ENCODE measurements at places on chromosomes 5 and 9.
A peak's percentile ranks its signal among the peaks of the same experiment; 100 is the strongest.

GRCh38 chr9:100637787-100638186, 59.9 kb downstream of the CAVIN4 start:
- no peak for DNase-seq

DNA sequence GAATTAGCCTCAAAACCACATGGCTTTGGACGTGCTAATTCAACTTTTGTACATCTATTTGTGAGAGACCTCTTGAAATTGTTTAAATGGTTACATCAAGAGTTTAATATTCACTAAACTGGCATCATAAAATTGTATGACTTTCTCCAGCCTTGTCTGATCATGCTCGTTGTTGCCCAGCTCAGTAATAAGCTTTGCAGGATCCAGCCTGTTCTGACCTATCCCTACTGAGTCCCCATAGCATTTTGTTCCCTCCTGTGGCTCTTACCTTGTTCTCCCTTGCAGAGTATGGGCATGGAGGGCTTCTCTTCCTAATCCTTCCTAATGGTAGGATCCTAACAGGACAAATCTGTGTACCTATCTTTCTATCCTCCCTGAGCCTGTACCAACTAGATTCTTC, 6.3 kb downstream of the EXOSC3 start:
- DNase-seq = no peak

DNA sequence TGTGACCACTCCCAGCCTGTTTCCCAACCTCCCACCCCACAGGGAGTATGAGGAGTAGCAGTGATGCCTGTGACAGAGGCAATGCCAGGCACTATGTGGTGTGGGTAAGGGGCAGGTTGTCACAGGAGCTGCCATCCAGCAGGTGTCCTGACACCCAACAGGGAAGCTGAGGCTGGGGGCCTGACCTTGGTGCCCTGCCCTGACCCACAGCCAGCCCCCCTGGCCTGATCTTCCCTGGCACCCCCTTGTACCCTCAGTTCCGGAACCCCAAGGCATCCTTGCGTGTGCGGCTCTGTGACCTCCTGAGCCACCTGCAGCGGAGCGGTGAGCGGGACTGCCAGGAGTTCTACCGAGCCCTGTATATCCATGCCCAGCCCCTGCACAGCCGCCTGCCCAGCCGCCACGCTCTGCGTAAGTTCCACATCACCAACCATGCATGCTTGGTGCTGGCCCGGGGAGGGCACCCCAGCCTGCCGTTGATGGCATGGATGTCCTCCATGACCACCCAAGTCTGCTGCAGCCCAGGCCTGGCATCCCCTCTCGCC, 14.4 kb downstream of the CARD19 start:
- DNase-seq = no peak

GRCh38 chr5:115507681-115508080, 36.9 kb downstream of the FEM1C start:
- no peak for DNase-seq

DNA sequence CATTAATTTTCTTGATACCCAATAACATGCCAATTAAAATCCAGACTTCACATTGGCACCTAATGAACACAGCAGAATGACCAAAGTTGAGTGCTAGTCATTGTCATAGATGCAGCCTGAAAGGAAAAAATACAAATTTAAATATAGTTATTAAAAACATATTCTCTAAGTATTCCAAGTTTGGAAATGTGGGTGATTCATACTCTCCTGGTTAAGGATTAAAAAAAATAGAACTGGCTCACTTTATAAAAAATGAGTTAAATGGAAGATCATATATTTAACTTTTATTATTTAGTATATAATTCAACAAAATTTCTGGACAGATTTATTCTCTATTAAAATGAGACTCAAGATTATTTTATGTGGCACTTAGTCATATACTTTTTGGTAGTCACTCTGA, 33.2 kb upstream of the RICTOR start:
- no peak for DNase-seq

DNA sequence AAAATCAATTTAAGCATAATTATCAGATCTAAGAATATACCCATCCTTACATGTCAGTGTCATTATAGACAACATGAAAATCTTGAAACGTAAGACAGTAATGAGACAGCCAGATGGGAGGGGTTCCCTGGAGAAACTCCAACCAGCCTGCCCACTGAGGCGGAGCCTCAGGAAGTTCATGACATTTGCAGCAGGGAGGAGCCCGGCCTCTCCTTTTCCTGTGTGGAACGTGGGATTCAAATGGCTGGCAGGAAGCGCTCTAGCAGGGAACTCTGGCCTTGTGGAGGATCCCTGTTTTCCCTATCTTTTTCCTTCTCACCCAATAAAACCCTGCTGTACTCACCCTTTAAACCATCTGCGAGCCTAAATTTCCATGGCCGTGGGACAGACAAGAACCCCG, 176.6 kb upstream of the KCNN2 start:
- DNase-seq = no peak

GRCh38 chr5:174363934-174364333, 318.4 kb downstream of the NSG2 start:
- no peak for DNase-seq

DNA sequence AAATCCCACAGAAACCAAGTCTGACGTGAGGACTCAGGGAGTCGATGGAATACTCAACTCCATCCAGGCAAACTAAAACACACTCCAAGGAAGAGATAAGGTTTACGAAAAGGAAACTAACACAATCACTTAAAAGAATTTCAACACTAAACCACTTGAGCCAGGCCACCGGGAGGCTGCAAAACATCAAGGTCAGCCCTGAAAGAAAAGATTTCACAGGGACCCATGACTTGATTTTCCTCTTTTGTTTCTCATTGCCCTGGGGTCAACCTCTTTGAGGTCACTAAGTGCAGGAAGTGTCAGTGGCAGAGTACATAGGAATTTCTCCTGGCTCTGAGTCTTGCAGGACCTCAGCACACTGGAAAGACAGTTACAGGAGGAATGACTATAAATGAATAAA, 77.8 kb upstream of the TARS1 start:
- DNase-seq = no peak

- no peak for DNase-seq
Observed at GRCh38 chr5:157877821-157878220, 18.9 kb upstream of the CLINT1 start.

DNA sequence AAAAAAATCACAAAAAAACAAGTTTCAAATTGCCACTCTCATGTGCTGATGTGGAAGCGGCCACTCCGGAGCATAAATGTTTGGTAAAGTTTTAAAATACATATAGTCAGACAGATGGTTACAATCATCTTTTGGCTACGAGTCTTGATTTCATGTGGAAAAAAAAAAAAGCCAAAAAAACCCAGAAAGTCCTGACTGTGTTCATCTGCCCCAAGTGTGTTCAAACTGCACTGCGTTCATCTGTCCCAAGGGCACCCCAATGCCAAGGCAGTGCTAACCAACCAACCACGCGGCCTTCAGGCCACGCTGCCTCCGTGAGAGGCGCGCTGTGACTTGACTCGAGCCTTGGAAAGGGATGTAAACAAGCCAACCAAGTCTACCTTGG, 127.1 kb downstream of the MYO10 start:
- DNase-seq = no peak

DNA sequence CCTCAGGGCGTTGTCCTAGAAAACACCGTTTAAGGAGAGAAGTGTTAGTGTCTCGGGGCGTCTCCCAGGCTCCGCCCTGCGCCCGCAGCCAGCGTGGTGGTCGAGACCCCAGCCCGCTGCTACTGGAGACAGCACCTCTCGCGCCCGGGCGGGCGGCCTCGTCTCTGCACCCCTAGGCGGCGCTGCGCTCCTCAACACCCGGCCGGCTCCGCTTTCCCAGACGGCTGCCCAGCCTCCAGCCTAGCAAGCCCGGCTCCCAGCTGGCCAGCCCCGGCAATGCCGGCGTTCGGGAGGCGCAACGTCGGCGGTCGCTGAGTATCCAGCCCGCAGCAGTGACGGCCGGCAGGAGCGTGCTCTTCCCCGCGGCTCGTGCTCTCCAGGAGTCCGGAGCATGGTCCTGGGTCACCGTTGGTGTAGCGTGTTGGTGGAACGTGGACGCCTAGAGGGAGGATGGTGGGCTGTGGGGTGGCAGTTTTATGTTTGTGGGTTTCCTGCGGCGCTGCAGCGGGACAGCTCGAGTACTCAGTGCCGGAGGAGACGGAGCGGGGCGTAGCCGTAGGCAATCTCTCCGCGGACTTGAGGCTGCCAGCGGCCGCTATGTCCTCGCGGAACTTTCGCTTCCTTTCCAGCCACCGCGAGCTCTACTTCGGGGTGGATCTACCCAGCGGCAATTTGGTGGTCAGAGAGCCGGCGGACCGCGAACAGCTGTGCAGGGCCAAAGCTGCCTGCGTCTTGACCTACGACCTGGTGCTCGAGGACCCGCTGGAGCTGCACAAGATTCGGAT, 536 bp downstream of the PCDHAC1 start:
- DNase-seq = no peak

GRCh38 chr5:29568028-29568427, 1625.5 kb upstream of the CDH6 start:
- no peak for DNase-seq

DNA sequence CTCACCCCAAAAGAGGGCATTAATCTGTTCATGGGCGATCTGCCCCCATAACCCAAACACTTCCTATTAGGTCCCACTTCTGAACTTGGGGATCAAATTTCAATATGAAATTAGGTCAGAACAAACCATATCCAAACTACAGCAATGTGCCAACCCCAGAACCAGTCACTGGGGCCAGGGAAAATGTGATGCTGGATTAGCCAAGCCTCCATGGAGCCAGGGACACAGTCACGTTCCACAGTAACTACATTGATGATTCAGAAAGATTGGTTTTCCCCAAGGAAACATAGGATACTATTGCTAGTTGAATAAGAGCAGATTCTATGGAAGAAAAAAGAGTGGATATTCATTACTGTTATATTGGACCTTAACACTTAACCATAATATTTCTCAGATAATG, 84.2 kb downstream of the GIN1 start:
- no peak for DNase-seq

DNA sequence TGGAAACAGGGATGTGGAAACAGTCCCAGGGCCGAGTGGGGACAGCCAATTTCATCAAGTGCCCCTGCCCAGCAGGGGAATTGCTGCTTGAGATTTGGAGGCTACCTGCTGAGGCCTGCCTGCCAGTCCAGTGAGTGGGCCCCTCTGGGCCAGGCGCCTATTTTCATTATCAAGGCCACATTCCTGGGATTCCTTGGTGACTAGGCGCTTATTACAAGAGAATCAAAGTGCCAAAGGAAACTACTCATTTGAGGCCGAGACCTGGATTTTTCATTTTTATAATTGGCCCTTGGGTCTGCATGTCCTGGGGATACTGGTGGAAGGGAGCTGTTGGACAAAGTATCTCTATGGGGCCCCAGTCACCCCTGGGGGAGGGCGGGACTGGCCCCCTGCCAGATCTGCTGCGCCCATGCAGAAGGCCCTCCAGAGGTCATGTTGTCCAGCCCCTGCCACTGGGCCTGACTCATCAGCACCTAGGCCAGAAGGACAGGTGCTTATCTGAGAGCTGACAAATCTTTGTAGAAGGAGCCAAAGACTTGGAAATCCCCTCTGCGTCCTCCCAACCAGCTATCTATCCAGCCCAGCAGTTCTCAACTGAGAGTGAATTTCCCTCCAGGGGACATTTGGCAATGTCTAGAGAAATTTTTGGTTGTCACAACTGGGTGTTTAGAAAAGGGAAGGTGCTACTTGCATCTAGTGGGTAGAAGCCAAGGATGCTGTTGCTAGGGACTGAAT, 45.6 kb downstream of the FOXI1 start:
- no peak for DNase-seq

DNA sequence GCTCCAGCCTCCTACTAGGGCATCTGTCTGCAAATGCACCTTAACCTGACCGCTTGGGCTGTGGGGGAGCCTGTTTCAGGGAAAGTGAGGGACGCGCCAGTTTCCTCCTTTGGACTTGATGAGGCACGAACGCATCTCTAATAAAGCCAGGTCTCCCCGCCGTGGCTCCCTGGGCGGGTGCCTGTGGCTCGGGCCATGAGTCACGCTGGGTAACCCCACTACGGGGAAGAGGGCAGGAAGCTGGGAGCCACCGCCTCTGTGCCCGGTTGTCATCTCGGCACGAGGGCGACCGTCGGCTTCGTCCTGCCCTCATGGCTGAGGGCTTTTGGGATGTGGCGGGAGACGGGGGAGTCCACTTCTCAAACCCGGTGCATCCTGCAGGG, 12.1 kb downstream of the NOTCH1 start:
- peak; percentile 71 for DNase-seq

DNA sequence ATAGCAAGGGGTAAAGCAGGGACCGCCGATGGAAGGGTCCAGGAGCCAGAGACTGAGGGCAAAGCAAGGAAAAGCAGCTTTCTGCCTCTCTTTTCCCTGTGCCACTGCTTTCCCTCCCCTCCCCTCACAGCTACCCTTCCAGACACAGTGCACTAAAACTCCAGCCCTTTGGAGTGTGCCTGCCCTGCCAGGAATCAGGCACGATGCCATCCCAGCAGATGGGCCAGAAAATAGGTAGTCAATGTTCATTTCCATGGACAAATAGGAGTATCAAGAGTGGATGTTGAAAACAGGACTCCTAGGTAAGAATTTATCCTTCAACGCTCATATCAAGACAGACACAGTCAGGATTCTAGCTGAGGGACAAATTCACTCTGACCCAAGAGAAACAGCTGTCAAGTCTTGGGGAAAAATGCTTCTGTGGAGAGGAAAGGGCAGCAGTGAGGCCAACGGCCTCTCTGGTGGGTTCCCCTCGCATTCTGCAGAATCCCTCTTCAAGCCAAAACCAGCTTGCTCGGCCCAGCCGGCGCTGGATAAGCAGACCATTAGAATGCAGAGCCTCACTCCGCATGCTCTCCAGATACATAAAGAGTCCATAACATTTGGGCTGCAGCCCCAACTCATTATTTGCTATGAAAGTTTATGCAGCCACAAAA, 138.0 kb downstream of the CAAP1 start:
- DNase-seq = no peak

- DNase-seq = no peak
Observed at GRCh38 chr9:129929496-129930125, 94.4 kb downstream of the USP20 start.

GRCh38 chr5:78827725-78828124, 157.4 kb downstream of the ARSB start:
- DNase-seq = no peak

- DNase-seq = no peak
Observed at GRCh38 chr5:33010846-33011245, 299.7 kb downstream of the NPR3 start.

DNA sequence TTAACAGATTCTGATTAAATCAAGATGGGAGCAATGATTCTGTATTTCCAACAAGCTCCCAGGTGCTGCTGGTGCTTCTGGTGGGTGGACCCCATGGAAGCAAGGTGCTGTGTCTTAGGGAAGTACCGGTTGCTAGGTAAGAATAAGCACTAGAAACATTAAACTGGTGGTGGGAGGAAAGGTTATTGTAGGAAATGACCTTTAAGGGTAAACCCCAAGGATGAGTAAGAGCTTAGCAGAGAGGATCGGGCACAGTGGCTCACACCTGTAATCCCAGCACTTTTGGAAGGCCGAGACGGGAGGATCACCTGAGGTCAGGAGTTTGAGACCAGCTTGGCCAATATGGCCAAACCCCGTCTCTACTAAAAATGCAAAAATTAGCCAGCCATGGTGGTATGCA, 16.2 kb upstream of the CREBRF start:
- no peak for DNase-seq

- DNase-seq = no peak
Observed at GRCh38 chr5:122755783-122756182, 19.1 kb upstream of the SNX2 start.

GRCh38 chr5:122965111-122965510, 71.4 kb downstream of the PPIC start:
- no peak for DNase-seq

Measured in stimulated activated CD8-positive, alpha-beta memory T cell treated with anti-CD3 and anti-CD28 coated beads, Interleukin-15, amount 100 ng/mL, for 4 hours (primary cell).